Stimulated activated CD8-positive, alpha-beta memory T cell treated with anti-CD3 and anti-CD28 coated beads, Interleukin-15, amount 100 ng/mL, for 24 hours (primary cell): ENCODE measurements at places on chromosomes 2 and 18.

DNA sequence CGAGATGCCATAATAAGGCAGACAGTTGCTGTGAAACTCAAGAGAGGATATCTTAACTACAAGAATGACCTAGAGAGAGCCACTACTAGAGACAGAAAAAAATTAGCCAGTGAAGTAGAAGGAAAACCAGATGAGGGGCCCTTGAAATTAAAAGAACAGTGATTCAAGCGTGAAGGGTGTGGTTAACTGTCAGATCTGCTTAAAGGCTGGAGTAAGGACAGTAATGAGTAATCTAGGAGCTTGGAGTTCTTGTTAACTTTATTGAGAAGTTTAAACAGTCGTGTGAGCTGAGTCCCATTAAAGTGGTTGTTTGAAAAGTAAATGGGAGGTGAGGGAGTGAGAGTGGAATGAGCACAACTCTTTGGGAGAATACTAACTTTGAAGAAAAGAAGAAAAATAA is 21.3 kb downstream of the PIGN start:
- DNase-seq: no peak

DNA sequence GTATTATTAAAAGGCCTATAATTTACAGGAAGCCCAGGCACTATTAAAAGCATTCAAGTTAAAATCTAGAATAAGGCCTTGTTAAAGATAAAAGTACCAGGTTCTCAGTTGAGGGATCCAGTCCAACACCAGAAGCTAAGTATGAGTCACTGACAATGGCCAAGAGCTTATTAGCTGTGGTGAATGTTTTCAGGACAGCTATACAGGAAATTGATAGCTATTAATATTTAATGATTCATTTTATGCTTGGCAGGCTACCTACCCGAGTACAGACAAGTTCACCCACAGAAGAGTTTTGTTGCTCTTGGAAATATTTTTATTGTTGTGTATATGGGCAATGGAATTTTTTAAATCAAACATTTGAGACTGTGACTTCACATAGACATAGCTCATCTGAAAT is 729.6 kb upstream of the ZNF804A start:
- no peak for DNase-seq

DNA sequence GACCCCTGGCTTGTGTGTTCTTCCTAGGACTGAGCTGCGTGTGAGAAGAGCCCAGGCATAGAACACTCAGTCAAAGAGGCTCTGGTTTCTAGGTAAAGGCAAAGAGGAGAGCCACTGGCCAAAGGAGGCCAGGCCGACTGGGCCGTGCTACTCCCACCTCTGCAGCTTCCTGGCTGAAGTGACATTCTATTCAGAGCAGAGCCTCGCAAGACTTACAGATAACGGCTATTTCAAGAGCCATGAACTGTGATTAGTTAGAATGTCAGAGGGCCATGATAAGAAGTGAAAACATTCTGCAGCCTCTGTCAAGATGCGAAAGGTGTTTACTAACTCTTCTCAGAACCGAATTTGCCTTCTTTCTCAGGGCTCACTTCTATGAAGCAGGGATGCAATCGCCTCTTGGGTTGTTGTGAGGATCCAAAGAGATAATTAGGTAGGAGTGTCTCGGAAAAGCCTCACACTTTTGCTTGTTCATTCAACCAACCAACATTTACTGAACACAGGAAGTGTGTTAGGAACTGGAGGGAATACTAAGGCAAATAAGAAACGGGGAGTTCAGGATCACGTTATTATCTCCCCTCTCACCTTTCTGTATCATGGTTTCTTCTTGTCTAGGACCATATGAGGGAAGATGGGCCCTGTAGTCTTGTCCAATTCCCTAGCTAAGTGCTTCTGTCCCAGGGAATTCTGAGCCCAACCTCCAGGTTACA is 3.4 kb upstream of the DNAJC5G start:
- DNase-seq: no peak

DNA sequence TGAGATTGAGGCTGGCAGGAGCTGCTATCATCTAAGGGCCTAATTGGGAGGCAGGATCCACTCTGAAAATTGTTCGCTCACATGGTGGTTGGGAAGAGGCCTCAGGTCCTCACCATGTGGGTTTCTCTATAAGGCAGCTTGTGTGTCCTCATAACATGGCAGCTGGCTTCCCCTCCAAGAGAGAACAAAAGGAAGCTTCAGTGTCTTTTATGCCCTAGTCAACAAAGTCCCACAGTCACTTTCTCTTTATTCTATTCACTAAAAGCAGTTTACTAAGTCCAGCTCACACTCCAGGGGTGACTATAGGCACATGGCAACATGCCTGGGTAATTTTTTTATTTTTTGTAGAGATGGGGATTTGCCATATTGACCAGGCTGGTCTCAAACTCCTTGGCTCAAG is 5.8 kb upstream of the ITGAV start:
- DNase-seq: no peak

GRCh38 chr2:149075105-149075504 is 36.6 kb downstream of the LYPD6B start:
- DNase-seq: no peak

GRCh38 chr18:59419386-59419785 is 60.3 kb upstream of the LMAN1 start:
- DNase-seq: no peak

GRCh38 chr2:97858442-97858841 is 137.3 kb downstream of the TMEM131 start:
- DNase-seq: no peak

GRCh38 chr2:56021579-56021978 is 98.0 kb upstream of the EFEMP1 start:
- no peak for DNase-seq

- DNase-seq: no peak
Observed at GRCh38 chr2:60480089-60480773, 73.2 kb downstream of the BCL11A start.

GRCh38 chr2:83191316-83191715 is 1267.8 kb downstream of the SUCLG1 start:
- DNase-seq: no peak

DNA sequence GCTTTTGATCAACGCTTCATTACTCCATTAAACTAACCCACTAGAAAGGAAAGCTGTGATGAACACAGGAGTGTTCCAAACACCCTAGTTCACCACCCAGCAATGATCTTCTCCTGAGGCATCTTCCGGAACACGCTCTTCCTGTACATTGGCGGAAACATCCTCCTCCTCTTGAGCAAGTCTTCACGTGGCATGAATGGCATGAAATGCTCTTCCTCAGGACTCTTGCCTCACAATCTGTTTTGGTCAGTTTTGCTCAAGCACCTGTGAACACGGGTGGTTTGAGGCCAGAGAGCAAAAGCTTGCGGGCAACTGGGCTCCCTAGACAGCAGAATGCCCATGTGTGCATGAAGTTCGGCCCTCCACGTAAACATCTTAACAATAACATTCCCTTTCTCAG is 734.2 kb upstream of the SALL3 start:
- no peak for DNase-seq

DNA sequence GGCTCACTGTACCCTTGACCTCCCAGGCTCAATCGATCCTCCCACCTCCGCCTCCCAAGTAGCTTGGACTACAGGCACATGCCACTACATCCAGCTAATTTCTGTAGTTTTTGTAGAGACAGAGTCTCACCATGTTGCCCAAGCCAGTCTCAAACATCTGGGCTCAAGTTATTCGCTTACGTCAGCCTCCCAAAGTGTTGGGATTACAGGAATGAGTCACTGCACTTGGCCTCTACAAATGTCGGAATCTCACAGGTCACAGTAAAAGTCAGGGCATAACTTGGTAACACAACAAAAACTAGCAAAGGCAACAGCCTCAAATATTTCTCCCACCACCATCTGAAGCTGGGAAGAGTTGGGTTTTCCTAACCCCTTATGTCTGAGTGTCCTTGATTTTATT is 25.3 kb downstream of the SCG2 start:
- DNase-seq: no peak

DNA sequence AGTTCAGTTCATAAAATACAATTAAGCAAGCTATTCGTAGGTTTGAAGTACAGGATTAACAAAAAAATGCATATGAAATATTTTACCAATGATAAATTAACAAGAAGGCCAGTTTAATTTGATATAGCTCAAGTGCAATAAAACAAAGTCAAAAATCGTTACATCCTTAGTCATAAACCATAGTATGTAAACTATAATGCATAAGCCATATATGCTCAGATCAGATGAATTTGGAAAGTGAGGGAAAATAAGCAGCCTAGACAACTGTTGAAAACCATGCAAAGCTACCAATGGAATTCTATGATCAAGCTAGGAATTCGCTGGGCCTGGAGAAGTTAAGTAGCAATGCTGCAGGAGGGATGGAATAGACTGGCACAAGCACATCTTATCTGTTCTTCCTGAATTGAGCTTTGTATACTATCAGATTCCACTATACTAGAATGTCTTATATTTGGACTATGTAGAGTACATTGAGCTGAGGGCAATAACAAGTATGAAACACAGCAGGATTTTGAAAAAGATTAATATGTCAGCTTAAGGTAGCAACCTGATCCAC is 682.0 kb downstream of the IRS1 start:
- no peak for DNase-seq

DNA sequence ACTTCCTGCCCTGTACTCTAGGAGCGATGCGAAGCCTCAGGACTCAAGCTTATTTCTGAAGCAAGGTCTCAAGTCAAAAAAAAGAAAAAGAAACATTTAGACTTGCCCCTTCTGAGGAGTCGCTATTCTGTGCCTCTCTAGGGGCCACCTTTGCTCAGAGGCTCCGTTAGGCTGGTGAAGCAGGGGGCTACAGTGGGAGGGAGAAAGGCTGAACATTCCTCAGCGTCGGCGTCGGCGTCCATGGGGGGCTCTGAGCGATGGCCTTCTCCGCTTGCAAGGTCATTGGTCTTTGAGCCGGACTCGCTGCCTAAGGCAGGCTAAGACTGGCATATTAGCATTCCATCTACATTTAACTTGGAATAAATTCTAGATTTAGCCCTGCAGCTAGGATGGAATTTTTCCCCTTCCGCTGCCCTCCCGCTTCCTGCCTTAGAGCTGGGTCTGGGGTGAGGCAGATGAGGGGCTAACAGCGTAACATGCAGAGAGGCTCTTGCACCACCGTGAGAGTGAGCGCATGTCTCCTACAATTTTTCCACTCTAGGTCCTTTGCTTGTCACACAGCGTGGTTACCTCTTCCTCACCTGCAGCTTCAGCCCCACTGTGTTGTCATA is 53.6 kb upstream of the ATL2 start:
- DNase-seq: no peak

DNA sequence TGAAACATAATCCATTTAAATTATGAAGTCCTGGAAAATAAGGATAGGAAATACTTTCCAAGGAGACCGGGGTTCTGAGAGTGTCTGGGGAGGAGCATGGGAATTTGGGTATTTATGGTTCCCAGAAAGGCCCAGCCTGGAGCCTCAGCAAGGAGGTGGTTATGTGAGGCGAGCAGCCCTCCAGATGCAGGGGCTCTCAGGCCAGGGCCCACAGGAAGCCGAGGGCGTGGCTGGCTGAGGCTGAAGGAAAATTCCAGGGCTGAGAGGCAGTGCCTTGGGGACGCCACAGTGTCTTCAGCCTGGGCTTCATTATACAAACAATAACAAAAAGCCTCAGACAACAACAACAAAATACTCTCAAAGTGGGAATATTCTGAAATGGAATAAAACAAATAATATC is 86.9 kb upstream of the SERPINE2 start:
- no peak for DNase-seq

DNA sequence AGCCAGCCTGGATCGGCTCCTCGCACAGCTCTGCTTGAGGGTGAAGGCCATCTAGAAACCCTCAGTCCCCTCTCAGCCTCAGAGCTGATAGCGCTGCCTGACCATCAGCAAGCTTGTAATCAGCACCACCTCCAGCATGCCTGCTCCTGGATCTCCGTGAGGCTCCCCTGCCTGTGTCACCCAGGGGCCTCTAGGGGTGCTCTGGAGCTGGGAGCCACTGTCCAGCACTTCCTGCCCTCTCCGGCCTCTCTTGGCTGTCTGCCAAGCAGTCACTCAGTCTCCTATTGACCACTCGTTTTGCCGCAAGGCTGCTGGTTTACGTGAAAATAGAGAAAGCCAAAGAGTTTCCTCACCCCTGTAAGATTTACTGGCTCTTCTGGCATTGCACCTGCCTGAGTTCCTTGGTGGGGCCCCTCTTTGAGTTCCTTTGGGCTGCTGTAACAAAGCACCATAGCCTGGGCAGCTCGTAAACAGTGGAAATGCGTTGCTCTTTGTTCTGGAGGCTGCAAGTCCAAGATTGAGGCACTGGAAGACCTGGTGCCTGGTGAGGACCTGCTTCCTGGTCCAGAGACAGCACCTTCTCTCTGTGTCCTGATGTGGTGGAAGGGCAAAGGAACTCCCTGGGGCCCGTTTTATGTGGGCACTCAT is 17.9 kb downstream of the CAPN10 start:
- no peak for DNase-seq

GRCh38 chr2:106168657-106169056 is 25.4 kb downstream of the UXS1 start:
- DNase-seq: no peak

DNA sequence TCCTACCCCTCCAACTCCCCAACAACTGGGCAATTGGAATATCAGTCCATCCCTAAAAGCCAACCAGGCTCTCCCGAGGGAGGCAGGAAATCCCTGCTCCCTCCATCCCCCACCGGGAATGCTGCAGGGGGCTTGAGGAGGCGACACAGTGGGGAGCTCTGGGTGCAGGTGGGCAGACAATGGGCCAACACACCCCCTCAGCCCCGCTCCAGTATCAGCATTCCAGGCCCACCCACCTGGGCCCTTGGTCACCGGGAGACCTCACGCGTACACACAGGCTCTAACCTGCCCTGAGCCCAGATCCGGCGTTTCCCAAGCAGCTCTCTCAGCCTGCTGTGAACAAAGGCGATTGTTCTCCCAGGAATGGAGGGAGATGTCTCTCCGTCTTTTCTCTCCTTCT is 37.6 kb upstream of the FZD7 start:
- DNase-seq: no peak

DNA sequence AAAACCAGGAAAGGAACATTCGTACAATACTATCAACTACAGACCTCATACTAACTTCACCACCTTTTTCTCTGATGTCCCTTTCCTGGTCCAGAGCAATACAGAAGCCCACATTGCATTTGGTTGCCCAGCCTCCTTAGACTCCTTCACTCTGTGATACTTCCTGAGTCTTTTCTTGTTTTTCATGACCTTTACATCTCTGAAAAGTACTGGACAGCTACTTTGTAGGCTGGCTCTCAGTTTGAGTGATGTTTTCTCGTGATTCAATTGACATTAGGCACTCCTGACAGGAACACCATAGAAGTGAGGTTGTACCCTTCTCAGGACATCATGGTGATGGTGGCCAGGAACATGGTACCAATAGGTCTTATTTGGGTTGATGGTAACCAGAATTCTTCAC is 185.9 kb upstream of the SLC39A10 start:
- no peak for DNase-seq

DNA sequence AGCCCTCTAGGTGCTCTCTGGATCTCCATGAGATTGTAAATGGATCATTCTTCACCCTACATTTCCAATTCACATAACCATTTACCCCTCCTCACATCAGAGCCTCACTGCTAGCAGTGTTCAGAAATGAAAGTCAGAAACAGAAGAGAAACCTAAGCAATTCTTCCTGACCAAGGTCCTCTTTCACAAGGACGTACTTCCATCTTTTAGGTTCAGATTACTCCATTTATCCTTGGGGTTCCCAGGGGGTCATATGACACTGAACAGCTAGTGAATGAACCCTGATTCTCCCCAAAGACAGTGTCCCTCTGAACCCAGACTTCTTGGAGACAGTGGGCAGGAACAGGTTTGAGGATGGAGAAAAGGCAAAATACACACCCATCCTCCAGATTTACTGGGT is 12.9 kb upstream of the MARCO start:
- DNase-seq: no peak
